Activated CD8-positive, alpha-beta memory T cell treated with anti-CD3 and anti-CD28 coated beads, Interleukin-2, amount 50 U/mL, for 4 hours (primary cell): ENCODE measurements at places on chromosomes 16 and 17.

DNA sequence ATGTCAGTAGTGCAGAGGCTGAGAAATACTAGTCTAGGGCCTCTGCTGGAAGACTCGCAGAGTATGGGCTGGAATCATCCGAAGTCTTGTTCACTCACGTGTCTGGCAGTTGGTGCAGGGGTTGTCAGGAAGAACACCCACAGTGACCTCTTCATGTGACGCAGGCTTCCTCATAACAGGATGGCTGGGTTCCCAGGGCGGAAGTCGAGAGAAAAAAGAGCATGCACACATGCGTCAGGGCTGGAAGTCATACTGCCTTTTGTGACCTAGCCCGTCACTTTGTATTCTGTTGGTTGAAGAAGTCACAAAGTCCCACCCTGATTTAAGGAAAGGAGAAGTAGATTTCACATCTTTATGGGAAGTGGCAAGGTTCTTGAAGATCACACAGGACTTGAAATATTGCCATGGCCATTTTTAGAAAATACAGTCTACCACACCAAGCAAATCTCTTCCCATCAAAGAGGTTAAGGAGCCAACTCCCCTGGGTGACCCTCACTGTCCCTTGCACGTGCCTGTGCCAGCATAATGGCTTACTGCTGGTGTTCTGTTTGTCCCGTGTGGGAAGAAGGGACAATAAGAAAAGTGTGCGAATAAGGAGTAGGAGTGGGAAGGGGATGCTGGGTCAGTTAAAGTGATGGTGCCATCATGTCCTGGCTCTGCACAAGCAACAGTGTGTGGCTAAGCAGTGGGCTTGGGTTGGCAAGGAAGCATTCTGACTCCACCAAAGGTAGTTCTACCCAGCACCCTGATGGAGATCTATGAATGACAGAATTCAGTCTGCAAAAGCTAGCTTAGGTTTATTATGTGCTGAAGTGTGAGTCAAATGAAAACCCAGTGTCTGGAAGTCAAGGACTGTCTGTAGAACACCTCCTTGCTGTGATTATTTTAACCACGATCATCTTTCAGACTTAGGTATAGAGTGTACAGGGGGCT, 28.1 kb downstream of the HEATR3 start:
- DNase-seq, result no peak

GRCh38 chr17:12743046-12743445, 46.3 kb upstream of the ARHGAP44 start:
- DNase-seq, result no peak

DNA sequence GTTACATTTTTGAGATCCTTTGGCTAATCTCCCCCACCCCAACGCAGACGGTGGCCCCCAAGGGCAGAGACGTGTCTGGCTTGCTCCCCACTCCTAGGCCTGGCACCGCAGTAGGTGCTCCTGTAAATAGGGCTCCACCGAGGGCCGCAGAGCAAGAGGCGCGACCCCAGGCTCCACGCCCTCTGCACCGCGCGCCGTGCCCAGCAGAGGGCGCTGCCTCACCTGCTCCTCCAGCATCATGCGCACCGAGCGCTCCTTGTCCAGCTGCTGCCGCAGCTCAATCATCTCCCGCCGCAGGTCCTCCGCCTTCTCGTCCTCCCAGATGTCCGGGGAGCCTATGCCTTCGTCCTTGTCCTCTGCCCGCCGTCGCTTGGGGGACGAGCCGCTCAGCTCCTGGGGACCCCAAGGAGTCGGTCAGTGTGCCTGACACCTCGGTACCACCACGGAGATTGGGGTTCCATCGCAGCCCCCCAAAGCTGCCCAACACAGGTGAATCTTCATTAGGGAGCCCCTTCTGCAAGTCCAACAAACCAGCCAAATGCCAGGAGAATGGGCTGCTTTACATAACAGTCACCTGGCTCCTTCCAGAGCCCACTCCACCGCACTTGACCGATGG, 11.2 kb downstream of the TFAP4 start:
- DNase-seq, result peak; percentile 33

DNA sequence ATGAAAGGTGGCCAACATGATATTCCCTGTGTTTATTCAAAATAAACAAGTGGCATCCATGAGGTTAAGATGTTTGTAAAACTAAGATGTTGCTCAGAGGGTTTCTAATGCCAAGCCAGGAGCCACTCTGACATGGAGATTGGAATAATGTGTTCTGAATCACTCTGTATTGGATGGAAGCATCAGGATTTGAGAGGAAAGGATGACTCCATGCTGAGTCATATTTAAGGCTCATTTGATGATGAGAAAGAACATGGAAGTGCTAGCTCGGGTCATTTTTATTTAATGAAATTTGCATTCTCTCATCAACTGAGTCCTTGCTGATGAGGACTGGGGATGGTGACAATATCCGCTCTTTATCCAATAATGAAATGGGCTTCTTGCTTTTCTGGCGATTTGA, 6.2 kb downstream of the VAT1L start:
- DNase-seq, result no peak

GRCh38 chr17:62093188-62094155, 28.4 kb upstream of the MED13 start:
- no peak for DNase-seq

DNA sequence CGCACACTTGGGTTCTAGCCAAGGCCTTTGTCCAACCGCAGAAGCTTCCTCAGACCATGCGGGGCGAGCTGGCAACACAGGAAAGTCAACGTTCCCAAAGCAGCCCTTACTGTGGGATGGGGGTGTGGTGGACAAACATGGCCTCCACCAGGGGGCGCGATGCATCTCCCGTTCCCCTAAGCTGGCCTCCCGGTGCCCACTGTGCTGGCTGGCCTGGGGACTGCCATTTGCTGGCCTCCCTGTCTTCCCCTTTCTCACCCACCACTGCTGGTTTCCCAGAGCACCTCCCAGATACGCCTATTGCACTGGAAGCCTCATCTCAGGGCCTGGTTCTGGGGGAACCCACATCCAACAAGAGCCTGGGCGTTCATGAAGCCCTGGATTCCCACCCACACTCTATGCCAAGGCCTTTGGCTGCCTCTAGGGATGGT, 145.3 kb downstream of the IRF8 start:
- peak; percentile 45 for DNase-seq

DNA sequence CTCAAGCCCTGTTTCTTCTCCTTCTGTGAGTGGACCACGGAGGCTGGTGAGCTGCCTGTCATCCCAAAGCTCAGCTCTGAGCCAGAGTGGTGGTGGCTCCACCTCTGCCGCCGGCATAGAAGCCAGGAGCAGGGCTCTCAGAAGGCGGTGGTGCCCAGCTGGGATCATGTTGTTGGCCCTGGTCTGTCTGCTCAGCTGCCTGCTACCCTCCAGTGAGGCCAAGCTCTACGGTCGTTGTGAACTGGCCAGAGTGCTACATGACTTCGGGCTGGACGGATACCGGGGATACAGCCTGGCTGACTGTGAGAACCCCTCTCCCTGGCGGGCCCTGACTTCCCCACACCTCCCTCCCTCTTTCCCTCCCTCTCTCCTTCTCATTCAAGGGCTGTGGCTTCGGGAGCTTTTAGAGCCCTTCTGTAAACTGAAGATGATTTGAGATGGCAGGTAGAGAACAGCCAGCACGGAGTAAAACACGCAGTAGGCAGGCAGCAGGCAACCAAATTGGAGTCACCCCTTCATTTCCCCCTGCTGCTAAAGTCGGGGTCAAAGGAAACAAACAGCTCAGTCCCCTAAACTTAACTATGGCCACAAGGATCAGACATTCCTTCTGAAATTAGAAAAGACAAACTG, 3.9 kb downstream of the SPACA3 start:
- no peak for DNase-seq
